ENCODE measurements at places on chromosomes 13 and 19.

GRCh38 chr13:104011505-104012241 is 945.5 kb upstream of the SLC10A2 start:
- DNase-seq = no peak

DNA sequence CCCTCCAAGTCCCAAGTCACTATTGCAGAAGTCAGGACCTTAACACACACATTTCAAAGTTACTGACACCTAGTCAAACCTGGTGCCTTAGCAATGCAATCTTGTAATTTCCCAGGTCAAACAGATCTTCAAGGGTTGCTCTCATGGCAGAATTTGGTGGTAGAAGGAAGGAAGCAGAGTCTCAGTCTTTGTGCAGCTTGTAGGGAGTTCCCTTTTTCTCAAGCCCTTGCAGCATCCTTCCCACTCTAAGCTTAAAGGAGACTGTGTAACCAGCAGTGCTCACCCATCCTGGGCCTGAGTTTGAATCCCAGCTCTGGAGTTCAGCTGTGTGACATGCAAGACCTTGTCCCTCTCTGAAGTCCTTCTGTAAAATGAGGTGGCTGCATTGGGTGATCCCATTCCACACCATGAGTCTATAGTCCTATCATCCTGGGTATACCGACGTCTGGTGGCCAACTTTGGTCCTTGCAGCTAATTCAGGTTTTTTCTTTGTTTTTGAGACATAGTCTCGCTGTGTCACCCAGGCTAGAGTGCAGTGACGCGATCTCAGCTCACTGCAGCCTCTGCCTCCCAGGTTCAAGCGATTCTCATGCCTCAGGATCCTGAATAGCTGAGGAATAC is 9.8 kb downstream of the SIGLEC10 start:
- no peak for DNase-seq

DNA sequence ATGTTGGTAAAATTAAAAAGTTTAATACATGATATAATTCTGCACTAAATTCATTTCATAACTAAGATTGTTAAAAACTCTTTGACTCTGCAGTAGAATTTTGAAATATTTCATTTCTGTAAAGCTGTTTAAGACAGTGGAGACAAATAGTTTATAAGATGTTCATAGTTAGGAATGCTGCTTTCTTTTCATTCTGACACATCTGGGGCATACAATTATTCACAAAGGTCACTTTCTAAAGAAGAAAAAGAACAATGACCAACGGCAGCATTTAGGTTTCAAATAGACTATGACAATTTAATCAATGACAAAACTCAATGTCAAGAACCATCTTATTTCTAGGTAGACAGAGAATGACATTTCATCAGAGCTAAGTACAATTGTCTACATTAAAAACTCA is 1422.1 kb downstream of the PCDH9 start:
- DNase-seq = no peak

DNA sequence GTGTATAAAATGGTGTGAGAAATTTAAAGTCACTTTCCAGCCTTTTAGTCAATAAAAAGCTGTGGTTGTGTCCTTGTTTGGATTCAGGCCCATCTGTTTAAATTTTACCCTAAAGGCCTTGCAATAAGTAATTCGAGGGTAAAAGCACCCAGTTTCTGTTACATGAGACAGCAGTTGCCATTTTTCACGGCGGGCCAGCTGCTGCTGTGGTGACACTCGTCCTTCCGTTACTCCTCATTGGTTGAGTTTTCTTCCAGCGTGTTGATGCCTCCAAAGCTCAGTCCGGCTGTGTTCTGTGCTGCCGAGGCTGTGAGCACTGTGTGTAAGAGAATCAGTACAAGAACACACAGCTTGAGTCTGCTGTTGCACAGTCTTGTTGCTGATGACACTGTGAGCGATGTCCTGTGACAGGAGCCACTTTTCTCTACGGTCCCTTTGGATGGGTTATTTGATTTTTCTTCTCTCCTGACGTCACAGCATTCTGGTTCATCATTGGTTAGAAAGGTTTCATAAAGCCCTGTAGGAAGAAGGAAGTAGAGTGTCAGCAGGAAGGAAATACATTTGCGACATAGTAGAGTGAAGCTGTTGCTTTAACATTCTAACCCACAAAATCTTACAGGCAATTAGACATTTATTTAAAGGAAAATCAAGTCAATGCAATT is 602.5 kb upstream of the ARGLU1 start:
- DNase-seq = no peak

- no peak for DNase-seq
These were observed 35.7 kb upstream of the DPRX start for GRCh38 chr19:53596056-53596455.

DNA sequence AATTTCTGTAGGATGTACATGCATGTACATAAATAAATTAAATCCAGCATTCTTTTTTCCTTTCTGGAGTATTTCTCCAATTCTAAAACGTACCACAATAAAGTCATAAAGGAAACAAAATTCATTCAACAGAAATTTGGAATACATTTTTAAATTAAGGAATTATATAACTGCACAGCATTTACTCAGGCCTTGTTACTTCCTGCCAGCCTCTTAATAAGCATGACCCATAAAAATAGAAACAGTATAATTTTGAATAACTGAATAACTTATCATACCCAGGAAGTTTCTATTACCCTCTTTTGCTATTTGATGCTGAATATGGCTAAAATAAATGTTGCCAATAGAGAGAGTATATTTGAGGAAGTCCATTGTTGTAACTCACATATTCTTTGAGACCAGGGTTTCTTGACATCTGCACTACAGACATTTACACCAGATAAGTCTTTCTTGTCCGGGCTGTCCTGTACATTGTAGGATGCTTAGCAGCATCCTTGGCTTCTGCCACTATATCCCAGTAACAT is 178.2 kb downstream of the KLF12 start:
- DNase-seq = no peak

DNA sequence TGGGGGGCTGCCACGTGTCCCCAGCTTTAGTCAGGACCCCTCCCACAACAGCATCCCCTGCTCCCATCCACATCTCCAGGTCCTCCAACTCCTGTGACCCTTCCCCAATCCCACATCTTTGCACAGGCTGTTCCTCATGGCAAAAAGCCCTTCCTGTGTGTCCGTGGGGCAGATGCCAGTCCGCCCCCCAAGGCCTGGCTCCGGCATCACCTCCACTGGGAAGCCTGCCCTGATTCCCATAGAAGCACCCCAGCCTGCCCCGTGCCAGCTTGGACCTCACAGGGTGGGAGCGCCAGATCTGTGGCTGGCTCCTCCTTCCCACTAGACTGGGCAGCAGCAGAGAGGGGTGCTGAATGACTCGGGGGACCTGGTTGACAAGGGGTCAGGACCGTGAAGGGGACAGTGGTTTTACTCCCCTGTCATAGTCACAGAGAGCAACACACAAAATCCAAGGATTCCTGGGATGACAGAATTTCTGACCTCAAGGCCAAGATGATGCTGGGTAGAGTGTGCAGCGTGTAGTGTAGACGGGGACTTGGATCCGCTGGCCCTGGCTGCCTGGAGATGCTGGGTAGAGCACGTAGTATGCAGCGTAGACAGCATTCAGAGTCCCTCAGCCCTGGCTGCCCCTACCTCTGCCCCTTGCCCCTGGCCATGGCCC is 13.3 kb downstream of the KLF2 start:
- DNase-seq = no peak
